ENCODE measurements at places on chromosomes 1 and 21.

GRCh38 chr1:225415307-225415706 is 12.5 kb downstream of the LBR start:
- DNase-seq: no peak

DNA sequence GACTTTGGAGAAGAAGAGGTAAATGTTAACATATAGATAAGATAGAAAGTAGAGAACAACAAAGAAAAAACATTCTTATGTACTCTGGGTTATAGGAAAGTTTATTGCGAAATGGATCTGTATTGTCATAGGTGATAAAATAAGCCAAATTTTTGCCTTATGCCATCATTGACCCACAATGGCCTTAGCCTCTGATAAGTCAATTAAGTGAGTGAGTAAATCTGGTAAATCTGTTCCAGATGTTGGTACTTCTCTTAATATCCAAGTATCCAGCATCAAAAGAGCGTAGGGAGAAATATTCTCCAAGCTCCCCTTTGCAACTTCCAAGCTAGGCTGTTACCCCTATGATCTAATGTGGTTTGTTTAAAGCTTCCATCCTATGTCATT is 38.3 kb upstream of the CLCA4 start:
- no peak for DNase-seq

- no peak for DNase-seq
Observed at GRCh38 chr21:41091616-41092015, 76.3 kb upstream of the BACE2 start.

- no peak for DNase-seq
Observed at GRCh38 chr1:57796616-57797015, 372.8 kb upstream of the DAB1 start.
